ENCODE measurements at places on chromosomes 7 and 10.

DNA sequence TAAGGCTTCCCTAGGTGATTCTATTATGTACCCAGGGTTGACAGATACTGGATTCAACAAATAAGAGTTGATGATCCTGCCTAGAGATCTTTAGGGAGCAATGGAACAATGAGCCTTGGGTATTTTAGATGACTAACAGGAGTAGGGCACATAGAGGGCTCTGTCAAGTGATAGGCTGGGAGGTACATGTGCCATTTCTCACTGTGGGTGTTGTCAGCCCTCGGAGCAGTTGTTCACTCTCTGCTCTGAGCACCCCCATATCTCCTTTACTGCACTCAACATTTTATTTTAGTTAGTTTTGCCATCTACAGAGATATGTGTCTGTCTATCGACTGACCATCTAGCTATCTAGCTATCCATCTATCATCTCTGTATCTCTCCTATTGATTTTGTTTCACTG lies 950.6 kb downstream of the TYW1 start:
- no peak for DNase-seq

- no peak for DNase-seq
Observed at GRCh38 chr7:106042196-106042611, 69.9 kb downstream of the SYPL1 start.

GRCh38 chr7:123727071-123727837 lies 21.5 kb downstream of the WASL start:
- no peak for DNase-seq

DNA sequence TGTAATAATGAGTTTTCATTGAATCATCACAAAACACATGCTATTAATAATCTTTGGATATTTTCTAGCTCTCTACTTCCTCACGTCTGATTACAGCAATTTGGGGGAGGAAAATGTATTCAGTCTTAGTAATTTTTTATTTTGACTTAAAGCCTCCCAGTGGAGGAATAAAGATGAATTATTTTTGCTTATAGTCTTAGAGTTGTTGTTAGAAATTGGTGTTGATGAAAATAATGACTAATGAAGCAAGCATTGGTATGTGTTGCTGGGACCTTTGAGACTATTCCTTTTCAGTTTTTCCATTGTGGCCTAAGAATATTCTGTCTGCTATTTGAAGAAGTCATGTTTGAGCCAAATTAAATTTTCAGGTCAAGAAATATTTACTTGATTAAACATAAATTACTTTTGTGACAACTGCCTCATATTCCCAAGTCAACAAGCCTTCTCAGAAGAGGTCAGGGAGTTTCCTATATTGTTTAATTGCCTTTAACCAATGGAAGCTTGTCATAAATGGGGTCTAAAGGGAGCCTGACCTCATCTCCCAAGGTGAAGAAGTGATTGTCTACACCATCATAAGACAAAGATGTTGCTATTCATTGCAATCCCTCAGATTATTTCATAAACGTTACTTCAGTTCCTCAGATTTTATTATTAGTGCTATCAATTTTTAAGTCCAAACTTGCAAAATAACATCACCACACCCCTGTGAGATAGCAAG lies 90.0 kb downstream of the ST7 start:
- DNase-seq: no peak

GRCh38 chr10:78318305-78318704 lies 284.6 kb downstream of the RPS24 start:
- DNase-seq: no peak

DNA sequence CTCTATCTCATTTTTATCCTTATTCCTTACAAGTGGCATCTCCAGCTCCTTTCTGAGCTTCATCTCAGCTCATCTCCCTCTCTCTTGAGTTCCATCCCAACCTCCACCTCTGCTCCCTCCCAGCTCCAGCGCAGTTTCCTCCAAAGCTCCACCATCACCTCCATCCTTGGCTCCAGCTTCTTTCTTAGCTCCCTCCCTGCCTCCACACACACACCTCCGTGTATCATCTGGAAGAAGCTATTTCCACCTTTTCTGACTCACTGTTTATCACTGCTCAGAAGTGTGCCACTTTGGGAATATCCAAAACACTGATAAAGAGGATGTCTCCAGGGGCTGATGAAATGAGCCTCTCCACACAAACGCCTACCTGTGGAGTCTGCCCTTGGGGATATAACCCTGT lies 481.4 kb downstream of the PTPRN2 start:
- DNase-seq: no peak

DNA sequence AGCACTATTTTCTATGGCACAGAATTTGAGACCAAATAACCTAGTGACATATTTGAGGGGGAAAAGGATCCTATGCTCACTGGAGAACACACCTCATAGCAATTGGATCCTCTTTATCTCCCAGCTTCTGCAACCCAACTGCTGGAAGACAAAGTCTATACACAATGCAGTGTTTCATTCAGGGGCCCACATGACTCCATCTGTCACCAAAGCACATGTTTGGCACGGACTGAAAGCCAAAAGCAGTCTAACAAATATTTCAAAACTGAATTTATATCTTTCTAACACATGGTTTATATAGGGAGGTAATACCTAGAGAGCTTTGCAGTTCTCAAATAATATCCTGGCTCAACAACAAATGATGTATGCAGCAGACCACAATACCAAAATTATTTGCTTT lies 39.2 kb downstream of the ADAM12 start:
- no peak for DNase-seq

GRCh38 chr10:1620803-1621202 lies 116.5 kb downstream of the ADARB2 start:
- DNase-seq: no peak

DNA sequence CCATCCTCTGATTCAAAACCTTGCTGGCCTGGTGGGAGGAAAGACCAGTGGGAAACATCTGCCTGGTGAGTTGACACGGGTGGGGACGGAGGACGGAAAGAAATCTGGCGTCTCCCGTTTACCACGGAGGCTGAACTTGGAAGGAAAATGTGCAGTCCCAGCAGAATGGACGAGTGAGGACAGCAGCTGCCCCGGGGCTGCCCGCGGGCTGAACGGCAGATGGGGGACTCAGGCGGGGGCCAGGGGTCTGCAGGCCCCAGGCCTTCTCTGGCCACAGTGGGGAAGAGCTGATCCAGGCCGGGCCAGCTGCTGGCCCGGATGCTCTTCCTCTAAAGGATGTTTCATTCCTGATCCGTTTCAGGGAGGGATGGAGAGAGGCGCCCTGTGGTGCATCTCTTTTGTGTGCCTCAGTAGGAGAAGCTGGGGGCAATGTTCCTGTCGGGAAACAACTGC lies 147.5 kb upstream of the CHST15 start:
- DNase-seq: no peak

- no peak for DNase-seq
Observed at GRCh38 chr7:24800073-24800472, 42.8 kb upstream of the GSDME start.

DNA sequence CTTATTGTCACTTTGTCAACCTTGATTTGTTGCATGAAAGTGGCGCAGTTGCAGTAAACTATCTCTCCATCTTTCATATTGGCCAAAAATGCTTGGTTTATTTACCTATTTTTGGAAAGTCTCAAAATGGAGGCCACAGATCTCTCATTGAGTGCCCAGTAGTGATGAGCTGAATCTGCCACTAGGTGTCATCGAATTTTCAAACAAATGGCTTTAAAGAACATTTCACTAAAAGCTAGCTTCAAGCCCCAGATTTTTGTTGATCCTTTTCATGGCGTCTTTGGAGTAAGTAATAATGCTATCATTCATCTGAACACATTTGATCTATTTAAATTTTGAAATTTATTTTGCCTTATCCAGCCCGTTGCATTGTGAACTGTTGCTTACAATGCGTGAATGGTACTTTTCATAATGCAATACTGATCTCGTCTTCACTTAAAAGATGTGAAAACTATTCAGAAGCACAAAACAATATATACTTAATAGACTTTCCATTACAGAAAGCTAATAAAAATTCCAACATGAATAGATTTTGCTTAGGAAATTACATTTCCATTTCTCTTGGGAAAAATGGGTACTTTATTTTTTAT lies 236.2 kb downstream of the DNAJB9 start:
- no peak for DNase-seq

Measured in activated CD4-positive, CD25-positive, alpha-beta regulatory T cell (primary cell).